ENCODE measurements at places on chromosomes 1 and 21.

DNA sequence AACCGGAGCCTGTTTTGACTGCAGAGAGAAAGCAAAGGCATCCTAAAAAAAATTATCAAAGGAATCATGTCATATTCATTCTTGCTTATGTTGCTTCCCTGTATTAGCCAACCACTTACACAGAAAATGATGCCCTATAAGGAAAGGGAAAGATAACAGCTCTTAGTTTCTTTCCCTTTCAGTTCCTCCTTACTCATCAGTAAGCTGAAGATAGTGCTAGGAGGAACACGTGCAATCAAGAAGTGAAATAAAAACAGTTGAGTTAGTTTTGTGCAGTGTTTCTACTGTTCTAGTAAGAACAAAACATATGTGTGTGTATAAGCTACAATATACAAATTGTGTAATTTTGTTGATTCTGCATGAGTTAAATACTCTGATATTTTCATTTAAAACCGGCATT is 45.3 kb upstream of the MTF2 start:
- DNase-seq, result no peak

DNA sequence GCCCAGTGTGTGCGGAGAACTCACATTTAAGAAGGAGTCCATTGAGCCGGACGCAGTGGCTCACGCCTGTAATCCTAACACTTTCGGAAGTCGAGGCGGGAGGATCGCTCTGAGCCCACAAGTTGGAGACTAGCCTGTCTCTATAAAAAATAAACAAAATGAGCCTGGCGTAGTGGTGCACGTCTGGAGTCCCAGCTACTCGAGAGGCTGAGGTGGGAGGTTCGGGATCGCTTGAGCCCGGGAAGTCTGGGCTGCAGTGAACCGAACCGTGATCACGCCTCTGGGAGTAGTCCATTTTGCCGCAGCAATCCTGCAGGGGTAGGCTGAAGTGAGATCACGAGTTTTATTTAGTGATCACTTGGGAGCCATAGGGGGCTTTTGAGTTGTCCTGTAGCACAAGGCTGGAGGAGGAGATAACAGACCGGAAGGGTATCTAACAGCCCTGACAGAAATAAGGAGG is 497 bp upstream of the FUCA1 start:
- DNase-seq, result no peak

DNA sequence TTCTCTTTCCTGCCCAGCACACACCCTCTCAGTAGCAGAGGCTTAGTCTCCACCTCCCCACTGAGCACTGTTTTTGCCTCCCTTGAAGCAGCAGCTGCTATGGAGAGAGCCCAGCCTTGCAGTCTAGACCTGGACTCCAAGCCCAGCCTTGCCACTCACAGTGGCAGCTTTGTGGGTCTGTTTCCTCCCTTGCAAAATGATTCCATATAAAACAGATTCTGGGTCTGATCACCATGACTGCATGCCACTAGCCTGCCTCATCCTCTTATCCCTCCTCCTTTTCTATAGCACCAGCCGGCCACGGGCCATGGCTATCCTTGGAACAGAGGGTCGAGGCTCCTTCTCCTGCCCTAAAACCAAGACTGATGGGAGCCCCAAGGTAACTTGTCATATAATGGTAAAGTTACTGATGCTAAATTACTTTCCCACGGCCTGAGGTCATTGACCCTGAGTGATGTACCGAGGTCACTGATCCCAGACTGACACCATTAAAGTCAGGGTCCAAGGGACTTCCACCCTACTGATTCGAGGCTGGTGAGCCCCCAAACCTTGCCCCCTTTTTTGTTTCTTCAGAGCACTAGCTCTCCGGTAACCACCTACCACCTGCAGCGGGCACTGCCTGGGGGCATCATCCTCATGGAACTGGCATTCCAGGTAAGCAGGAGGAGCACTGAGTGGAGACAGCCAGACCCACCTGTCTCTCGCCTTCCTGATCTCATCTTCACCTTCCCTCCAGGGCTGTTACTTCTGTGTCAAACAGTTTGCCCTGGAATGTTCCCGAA is 7.9 kb downstream of the HYI start:
- no peak for DNase-seq

GRCh38 chr21:25507522-25507921 is 99.8 kb downstream of the MRPL39 start:
- DNase-seq, result no peak

- no peak for DNase-seq
These were observed 31.9 kb downstream of the UMODL1 start for GRCh38 chr21:42102991-42103390.

DNA sequence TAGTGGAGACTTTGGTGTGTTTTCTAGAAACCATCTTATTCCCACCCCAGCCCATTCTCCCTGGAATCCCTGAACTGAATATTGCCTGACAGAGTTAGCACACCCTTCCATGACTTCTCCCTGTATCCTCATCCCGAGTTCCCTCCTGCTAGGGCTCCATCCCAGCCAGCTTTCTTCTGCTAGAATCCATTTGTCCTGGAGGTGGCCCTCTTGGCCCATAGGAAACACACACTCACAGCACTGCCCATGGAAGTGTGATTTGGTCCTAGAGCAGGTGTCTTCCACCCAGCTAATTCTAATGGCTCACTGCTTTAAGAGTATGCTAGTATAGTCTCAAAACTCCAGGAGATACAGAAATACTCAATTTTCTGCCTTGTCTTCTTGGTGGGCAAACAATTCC is 4.1 kb downstream of the KRTAP15-1 start:
- no peak for DNase-seq

Data from eye (tissue), 1 donor.